HS-27A (cell line): ENCODE measurements at places on chromosomes 3 and 15.
A peak's percentile ranks its signal among the peaks of the same experiment; 100 is the strongest.

- DNase-seq = no peak
These were observed 3.1 kb upstream of the CAMKV start for GRCh38 chr3:49872801-49873281.

- DNase-seq = no peak
These were observed 146.9 kb downstream of the CHST2 start for GRCh38 chr3:143266511-143266910.

DNA sequence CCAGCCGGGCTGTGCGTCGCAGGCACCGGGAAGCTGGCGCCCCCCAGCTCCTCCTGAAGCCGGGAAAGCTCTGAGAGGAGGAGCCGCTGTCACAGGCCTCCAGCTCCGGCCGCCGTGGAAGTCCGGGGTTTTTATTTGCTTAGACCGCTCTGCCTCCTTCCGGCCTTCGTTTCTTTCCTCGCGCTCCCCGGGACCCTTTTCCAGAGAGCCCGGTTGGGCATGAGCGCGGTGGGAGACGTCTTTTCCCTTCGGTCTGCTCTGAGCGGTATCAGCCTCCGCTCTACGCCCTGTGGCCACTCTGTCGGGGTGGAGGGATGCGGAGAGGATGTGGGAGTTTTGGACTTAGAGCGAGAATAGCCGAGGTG is 559 bp downstream of the SENP5 start:
- no peak for DNase-seq

DNA sequence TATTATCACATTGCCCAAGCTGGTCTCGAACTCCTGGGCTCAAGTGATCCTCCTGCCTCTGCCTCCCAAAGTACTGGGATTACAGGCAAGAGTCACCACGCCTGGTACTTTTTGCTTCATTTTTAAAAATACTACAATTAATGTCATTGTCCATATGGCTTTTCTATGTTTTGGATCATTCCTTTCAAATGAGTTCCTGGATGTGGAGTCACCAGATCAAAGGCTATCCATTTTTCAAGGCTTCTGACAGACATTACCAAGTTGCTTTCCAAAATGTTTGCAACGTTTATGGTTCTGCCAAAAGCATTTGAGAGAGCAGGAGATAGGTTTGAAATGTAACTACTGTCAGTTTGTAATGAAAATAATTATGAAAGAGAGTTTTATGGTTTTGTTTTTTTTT is 34.2 kb upstream of the BCL2L10 start:
- no peak for DNase-seq

DNA sequence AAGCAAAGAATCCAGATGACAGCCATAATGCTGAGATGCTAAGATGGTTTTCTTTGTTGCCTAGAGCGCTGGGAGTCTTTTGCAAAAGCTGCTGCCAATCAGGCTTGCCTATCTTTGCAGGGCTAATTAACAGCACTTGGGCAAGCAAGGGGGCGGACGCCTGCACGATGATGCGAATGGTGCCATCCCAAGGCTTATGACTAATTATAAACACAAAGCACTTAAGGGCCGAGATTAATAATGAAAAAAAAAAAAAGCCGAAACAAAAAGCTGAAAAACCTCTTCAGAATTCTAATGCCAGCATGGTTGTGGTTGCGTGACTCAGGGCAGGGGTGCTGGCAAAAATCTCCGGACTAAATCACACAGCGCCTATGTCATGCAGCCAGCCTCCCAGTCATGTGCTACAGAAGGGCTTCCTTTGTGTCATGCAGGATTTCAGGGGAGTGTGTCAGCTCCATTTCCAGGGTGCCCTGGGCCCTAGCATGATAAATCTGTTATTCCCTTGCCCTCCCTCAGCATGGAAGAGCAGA is 185.0 kb upstream of the ANKRD28 start:
- peak; percentile 96 for DNase-seq

GRCh38 chr3:187318819-187319616 is 27.5 kb upstream of the MASP1 start:
- DNase-seq = peak; percentile 39

DNA sequence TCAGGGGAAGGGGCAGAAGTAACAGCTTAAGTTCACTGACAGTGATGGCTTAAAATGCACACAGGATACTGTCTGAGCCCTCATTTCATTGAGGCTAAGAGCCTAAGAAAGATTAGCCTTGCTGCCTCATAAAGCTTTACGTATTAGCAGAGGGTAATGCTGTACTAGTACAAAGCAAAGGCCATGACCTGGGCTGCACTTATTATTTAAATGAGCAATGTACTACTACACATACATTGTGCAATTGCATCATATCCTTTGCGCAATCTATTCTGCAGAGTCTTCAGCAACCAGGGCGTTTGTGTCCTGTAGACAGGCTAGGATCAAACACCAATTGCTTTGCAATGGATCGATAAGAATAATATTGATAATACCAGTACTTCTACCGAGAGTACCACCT is 221.8 kb downstream of the TPRG1 start:
- no peak for DNase-seq

- DNase-seq = peak; percentile 95
These were observed at the start of gene HMG20A for GRCh38 chr15:77420610-77421369. Gene HMG20A (plus strand): TSS chr15:77420888. CDS start chr15:77458408, 37,520 bp downstream.

DNA sequence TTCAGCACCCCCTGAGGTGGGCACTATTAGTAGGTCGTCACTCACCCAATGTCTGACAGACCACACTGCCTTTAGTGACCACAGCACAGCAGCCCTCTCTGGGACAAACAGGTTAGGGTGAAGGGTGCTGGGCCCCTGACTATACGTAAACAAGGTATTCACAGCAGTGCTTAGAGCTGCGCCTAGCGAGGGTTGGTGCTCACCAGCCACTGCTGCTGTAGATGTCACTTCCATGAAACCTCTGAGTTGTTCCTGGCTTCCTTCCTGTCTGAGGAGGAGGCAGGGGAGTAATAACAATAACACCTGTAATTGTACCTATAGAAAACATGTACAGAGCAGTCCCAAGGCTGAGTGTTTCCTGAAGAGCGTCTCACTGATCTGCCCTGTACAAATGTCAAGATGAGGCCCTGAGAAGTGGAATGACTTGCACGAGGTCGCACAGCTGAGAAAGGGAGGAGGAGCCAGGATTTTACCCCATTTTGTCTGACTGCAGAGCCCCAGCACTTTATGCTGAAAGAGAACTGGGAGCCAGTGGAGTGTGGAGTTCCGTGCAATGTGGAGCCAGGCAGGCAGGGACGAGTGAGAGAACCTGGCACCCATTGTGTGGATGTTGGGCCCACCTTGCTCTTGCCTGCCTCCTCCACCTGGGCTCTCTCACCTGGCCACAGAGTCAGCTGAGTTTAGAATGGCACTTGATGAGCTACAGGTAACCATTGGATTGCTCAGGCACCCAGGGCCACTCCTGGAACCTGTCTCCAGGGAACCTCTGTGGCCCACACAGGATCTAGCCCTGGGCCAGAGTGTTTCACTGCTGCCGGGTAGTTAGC is 93.8 kb downstream of the DNAJB8 start:
- no peak for DNase-seq

- DNase-seq = no peak
These were observed 136.3 kb downstream of the TMCO5A start for GRCh38 chr15:38070778-38071177.

DNA sequence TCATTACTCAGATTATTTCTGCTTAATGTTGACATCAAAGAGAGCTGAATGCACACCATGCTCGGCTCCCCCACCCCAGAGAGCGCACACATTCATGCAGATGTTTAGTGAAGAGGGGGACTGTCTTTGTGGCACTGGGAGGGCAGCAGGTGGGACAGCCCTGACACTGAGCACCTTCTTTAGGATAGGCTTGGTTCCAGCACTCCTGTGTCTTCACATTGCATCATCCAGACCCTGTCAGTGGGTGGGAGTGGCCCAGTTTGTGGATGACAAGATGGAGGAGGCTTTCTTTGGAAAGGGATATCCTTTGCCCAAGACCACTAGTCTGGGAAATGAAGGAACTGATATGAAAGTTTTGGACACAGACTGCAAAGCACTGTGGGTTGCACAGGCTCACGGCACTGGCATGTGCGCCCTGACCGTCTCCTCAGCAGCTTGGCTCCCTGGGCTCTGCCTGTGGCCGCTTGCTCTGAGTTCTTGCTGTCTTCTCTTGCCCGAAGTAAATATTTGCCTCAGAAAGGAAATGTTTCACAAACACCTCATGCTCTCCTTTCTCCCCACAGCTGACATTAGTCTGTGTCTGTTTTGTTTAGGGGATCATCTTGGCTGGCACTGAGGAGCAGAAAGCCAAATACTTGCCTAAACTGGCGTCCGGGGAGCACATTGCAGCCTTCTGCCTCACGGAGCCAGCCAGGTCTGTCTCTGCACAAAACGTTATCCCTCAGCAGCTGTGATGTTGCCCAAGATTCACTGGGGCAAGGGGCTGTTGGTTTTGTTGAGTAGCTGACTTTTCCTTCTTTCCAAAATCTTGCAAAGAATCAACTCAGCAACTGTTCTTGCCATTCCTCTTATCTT is 16.6 kb downstream of the ACAD9 start:
- DNase-seq = no peak

- DNase-seq = no peak
These were observed 21.3 kb downstream of the KIF9 start for GRCh38 chr3:47261301-47261700.

GRCh38 chr3:140493271-140493670 is 184.6 kb upstream of the TRIM42 start:
- no peak for DNase-seq

GRCh38 chr15:86735247-86736040 is 655.8 kb downstream of the AGBL1 start:
- DNase-seq = no peak

GRCh38 chr3:25040748-25041147 is 387.3 kb upstream of the RARB start:
- no peak for DNase-seq

DNA sequence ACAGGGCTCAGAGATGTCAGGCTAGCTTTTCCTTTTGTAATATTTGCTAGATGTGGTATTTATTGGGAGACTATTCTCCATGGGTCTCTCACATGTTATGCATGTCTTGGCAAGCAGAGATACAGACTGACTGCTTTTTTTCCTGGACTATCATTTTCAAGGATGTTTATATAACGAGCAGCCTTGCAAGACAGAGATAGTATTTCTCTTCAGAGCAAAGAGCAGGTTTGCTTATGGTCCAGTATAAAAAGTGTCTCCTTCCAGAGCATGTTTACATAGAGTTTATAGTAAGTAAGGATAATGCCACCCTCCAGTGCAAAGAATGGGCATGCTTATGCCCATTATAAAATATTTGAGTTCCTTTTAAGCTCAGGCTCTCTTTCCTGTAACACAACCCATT is 24.6 kb downstream of the GTF2E1 start:
- DNase-seq = no peak

DNA sequence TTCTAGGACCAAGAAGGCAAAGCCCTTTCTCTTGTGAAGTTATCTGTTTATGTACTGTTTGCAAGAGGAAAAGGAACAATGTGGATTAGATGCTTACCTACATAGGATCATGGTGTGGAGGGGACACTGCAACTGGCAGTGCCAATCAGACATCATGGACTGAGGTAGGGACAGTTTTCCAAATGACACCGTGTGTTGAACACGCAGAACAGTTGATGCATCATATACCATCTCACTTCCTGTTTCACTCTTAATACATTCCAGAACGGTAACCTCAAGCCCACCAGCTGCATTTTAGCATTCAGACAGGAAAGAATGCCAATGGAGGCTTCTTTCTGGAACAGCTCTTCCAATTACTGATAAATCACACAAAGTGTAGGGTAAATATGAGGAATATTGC is 397.7 kb upstream of the LMCD1 start:
- DNase-seq = no peak

GRCh38 chr3:147925272-147925671 is 516.1 kb downstream of the ZIC1 start:
- DNase-seq = no peak

DNA sequence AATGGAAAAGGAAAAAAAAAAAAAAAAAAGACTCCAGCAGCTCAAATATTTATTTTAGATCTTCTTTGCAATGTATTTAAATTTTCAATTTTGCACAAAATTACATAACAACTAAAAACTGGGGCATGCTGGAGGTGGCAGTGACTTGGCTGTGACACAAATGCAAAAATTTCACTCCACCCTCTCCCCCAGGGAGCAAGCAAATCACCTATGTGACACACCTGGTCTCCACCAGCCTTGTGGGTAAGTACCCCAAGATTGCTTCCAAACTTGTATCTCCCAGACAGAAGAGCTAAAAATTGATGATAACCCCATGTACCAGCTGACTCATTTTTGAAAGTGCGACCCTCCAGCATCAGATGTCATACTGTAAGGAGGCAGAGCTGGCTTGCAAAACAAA is 32.0 kb downstream of the UBE3A start:
- no peak for DNase-seq
